ENCODE measurements at places on chromosomes 6 and 20. TPM values are rescaled to one million over a fixed set of nuclear protein-coding genes. Genes with fewer than 3 reads are reported as not detected.

Gene PRL
- not detected for total RNA-seq

Gene SYNDIG1
- total RNA-seq = not detected

GRCh38 chr6:5072440-5072839 lies 12.7 kb upstream of the PPP1R3G start:
- DNase-seq = no peak

Gene BTNL2
- total RNA-seq = not detected

DNA sequence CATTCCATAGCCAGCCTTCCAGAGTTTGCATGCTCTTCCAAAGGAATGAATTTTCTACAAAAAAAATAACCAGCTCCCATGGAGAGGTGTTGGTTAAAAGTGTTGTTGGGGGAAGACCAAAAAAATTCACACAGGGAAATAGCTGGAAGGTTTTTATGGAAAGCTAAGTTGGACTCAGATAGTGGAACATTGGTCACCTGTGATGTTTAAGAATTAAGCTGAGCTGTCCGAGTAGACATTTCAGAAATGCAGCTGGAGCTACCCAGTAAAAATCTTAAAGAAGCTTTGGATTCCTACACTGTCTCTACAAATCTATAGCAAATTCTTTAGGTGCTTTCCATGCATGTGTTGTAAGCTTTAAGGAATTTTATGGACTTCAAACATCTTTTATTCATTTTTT lies 155.5 kb downstream of the THBS2 start:
- no peak for DNase-seq

Gene CNKSR3
- 14.7 TPM for total RNA-seq
